Progenitor cell of endocrine pancreas (in vitro differentiated cells): ENCODE measurements at places on chromosomes 1 and 21.

GRCh38 chr1:116817582-116818064 is 63.4 kb downstream of the CD2 start:
- no peak overlapping the region for H3K4me3 ChIP-seq
- DNase-seq: peak; percentile 39
- H3K27ac ChIP-seq: peak overlapping the region; percentile 48

DNA sequence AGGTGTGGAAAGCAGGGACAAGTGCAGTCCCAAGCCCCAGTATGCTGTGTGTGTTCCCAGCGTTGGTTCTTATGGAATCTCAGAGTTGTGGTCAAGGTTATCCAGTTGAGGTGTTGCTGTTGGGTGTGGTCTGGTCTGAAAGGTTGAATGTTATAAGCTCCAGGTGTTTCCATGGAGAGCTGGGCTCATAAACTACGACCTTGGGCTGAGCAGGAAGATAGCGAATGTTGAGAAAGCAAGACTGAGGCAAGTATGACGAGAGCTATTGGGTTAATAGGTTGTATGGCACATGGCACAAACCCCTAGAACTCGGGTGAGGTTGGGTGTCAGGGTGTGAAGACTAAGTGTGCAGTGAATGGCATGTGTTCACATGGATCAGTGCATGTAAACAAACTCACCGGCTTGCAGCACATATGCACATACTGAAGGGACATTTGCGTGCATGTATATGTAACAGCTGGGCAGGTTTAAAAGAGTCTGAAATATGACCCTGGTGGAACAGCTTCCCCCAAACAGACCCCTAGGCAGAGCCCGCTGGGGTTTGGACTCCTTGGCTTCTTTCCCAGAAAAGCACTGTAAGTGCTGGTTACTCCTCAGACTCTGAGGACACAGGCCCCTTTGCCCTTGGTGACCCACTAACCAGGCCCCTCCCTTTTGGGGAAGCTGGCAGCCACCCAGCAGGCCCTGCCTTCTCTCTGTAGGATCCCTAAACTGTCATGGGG is 117.5 kb downstream of the NAV1 start:
- no peaks in the 10 kb centered on the region for H3K36me3 ChIP-seq
- H3K4me1 ChIP-seq: no peaks in the 10 kb centered on the region
- no peak overlapping the region for H3K27ac ChIP-seq

DNA sequence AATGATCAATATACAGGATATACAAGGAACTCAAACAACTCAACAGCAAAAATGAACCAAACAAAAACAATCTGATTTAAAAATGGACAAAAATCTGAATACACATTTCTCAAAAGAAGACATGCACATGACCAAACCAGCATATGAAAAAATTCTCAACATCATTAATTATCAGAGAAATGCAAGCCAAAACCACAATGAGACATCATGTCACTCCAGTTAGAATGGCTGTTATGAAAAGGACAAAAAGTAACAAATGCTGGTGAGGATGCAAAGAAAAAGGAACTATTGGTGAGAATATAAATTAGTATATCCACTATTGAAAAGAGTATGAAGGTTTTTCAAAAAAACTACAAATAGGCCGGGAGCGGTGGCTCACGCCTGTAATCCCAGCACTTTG is 42.0 kb downstream of the FCRL3 start:
- H3K4me3 ChIP-seq: no peak overlapping the region
- no peak for DNase-seq
- no peak overlapping the region for H3K27ac ChIP-seq

GRCh38 chr1:18166929-18167328 is 59.3 kb downstream of the IGSF21 start:
- H3K27ac ChIP-seq: peak overlapping the region; percentile 21
- no peak for DNase-seq
- peaks cover 52% of the 10 kb centered on the region for H3K27me3 ChIP-seq
- H3K4me3 ChIP-seq: no peak overlapping the region

DNA sequence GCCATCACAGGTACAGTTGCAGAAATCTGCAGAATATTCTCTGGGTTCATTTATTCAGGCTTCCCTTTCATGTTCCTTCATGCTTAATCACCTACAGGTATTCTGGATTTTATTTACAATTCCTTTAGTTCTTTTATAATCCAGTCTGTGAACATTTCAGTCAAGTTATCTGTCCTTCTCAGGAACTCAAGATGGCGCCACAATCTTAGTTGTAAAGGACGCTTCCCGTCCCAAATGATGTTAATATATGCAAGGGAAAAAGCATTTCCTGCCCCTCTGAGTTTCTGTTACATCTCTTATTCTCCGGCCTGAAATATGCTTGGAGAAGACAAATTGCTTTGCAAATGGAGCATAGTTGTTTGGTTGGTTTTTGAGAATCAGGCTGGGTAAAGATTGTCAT is 19.3 kb downstream of the F3 start:
- H3K36me3 ChIP-seq: no peaks in the 10 kb centered on the region
- H3K4me1 ChIP-seq: peaks cover 6% of the 10 kb centered on the region
- no peak for DNase-seq
- H3K27me3 ChIP-seq: no peaks in the 10 kb centered on the region

- no peak overlapping the region for H3K27ac ChIP-seq
- peaks cover 2% of the 10 kb centered on the region for H3K4me1 ChIP-seq
- H3K27me3 ChIP-seq: peaks cover 7% of the 10 kb centered on the region
- no peak for DNase-seq
Observed at GRCh38 chr1:83555871-83556270, 443.1 kb downstream of the TTLL7 start.

GRCh38 chr1:3777647-3778589 is 5.4 kb downstream of the SMIM1 start:
- no peak for DNase-seq
- no peak overlapping the region for H3K4me3 ChIP-seq
- H3K27me3 ChIP-seq: no peaks in the 10 kb centered on the region
- peaks cover 13% of the 10 kb centered on the region for H3K36me3 ChIP-seq
- H3K27ac ChIP-seq: no peak overlapping the region

DNA sequence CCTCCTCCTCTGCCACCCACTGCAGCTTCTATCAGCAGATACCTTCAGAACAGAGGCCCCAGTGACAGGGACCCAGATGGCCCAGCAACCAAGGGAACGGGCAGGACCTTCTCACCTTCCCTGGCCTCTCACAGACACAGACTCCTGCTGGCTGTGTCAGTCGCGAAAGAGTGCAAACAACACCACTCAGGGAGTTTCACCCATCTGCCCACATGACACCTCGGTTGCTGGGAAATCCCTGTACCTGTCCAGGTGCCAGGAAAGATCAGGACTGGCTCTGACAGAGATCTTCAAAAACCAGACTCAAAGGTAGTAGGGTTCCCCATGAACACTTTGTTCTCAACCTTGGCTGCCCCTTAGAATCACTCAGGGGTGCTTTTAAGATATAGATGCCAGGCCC is 83.5 kb upstream of the HIVEP3 start:
- no peaks in the 10 kb centered on the region for H3K36me3 ChIP-seq
- H3K27ac ChIP-seq: peak overlapping the region; percentile 69
- peaks cover 10% of the 10 kb centered on the region for H3K27me3 ChIP-seq
- H3K4me3 ChIP-seq: no peak overlapping the region
- H3K4me1 ChIP-seq: no peaks in the 10 kb centered on the region
- no peak for DNase-seq

DNA sequence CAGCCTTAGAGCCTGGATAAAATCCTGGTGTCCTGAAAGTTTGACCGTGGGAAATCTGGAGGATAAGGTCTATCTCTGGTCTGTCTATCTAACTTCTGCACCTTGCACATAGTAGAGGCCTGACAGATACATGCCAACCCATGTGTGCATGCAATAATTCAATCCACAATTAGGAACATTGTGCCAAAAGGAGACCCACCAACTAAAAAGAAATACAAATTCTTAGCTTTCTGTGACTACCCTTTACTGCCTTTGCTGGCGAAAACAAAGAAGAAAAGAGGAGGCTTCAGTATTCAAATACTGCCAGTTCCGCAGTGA is 381 bp upstream of the KLHL20 start:
- no peak for DNase-seq
- H3K36me3 ChIP-seq: no peaks in the 10 kb centered on the region
- peaks cover 5% of the 10 kb centered on the region for H3K27me3 ChIP-seq
- H3K4me1 ChIP-seq: peaks cover 15% of the 10 kb centered on the region
- peak overlapping the region; percentile 96 for H3K27ac ChIP-seq

DNA sequence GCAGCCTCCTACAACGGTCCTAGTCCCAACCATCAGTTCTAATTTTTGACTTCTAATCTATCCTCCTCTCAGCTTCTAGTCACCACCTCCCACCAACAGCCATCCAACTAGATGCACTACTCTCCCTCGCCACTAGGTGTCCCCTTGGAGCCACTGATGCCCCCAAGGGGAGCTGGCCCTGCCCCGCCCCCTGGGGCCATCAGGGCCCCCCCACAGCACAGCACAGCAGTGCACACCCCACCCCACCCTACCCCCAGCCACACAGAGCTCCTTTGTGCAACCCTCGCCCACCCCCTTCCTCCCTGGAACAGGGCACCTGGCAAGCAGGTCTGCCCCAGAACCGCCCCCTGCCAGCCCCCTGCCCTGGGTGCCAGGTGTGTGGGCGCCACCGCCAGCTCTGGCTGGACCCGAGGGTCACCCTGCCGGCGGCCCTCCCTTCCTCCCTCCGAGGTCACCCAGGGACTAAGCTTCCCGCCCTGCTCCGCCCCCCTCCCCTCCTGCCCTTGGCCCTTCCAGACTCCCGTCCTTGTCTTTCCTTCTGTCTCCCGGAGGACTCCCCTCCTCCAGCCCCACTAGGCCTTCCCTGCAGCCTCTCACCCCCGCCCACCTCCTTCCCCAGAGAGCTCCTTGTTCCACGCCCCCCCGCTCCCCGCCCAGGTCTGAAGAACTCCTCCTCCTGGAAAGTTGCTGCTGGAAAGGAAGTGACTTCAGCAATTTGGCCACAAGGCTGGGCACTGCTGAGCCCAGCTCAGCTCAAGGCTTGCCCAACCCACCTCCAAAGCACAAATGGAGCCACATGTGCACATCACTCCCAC is 47.0 kb downstream of the AHDC1 start:
- peak overlapping the region; percentile 56 for H3K27ac ChIP-seq
- H3K4me3 ChIP-seq: no peak overlapping the region
- DNase-seq: peak; percentile 66
- no peaks in the 10 kb centered on the region for H3K27me3 ChIP-seq
- peaks cover 4% of the 10 kb centered on the region for H3K36me3 ChIP-seq
- peaks cover 49% of the 10 kb centered on the region for H3K4me1 ChIP-seq

DNA sequence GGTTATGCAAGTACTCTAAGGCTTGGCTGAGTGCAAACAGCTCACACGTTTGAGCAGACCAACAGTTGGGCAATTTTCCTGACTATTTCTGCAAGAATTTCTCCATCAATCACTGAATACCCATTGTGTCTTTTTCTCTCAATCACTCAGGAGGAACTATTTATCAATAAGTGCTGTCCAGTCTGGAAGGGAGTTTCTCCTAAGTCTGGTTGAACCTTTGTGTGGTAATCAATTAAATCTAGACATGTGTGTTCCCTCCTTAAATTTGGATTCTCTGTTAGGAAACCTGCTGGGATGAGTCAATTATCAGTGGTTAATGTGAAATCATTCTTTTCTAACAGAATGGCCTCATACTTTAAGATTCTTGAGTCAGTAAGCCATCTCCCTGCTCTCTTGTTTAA is 6.8 kb upstream of the AADACL3 start:
- no peak overlapping the region for H3K4me3 ChIP-seq
- H3K27me3 ChIP-seq: no peaks in the 10 kb centered on the region
- DNase-seq: no peak
- H3K36me3 ChIP-seq: no peaks in the 10 kb centered on the region
- H3K4me1 ChIP-seq: peaks cover 3% of the 10 kb centered on the region
